Activated CD4-positive, alpha-beta T cell treated with anti-CD3 and anti-CD28 coated beads for 24 hours (primary cell): ENCODE measurements at places on chromosomes 2 and 18.

DNA sequence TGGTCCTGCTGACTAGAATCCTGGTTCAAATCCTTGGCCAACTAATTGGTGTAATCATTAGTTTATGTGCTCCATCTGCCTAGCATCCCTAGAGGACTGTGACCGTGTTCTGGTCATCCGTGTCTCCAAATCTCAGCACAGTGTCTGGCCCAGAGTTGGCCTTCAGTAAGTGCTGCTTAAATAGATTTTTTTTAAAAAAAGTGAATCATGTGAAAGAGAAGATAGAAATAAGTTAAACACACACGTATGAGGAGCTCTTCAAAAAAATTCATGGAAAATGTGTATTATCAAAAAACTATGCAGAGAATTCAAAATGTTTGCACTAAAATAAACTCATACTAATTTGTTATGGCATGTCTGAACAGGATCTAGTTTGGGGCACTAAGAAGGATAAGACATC is 129.3 kb upstream of the TLK1 start:
- no peak for DNase-seq

GRCh38 chr18:45266023-45266422 is 349.3 kb upstream of the SLC14A2 start:
- no peak for DNase-seq

- DNase-seq: no peak
These were observed 859 bp downstream of the GREB1L start for GRCh38 chr18:21242780-21243401.

DNA sequence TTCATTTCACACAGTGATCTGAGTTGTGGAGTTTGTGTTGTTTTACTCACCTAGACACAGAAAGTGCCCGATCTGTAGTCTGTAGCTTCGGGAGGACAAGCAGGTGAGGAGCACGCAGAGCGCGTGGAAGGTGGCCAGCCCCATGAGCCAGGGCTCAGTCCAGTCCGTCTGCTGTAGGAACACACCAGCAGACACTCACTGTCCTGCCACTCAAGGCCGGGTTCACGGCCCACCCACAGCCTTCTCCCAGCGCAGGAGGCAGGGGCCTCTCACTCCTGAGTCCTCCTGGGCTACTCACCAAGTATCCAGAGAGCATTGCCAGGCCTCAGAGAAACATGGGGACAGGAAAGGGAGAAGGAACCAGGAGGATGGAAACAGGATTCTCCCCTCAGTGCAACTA is 1.7 kb downstream of the TMEM18 start:
- no peak for DNase-seq

- DNase-seq: no peak
These were observed 134.2 kb downstream of the SMAD7 start for GRCh38 chr18:48816554-48816953.

DNA sequence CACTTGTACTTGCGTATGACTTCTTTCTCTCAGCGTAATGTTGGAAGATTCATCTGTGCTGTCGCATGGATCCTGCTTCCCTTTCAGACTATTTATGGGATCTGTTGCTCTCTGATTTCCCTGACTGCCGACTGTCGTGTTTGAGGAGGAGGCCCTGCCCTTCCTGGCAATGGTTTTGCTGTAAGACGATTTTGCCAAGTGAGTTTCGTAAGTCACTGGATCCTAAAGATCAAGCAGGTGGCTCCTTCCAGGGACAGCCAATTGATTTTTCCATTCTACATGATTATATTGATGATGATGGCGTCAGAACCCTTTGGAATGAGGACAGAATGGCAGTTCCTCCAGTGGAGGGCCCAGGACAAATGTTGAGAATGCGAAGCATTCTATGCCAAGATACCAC is 8.7 kb upstream of the B3GNT2 start:
- no peak for DNase-seq

DNA sequence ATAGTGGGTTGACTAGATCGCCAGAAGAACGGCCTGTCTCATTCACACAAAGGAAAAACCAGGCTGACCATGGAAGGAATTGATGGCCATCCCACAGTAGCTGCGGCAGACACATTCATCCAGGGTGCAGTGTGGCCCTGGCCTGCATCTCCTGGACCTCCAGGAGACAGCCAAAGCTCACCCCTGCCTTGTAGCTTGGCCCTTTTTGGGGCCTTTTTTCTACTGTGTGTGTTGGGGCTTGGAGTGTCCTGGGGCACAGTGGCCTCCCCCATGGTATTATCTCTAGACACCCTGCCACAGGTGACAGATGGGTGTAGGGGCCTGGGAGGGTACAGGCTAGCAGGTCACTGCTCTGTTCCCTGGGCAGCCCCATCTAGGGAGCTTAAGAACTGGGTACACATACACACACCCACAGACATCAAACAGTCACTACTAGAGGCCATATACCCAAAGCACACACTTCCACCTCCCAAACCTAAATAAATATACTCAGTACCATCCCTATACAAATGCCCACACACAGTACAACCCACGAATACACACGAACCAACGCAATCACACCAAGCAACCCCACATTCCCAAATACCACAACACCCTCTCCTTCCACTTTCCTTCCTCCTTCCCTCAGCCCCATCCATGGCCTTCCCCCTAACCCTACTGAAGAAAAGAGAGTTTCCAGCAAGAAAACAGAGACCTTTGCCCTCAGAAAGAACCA is 8.6 kb downstream of the EN1 start:
- no peak for DNase-seq

DNA sequence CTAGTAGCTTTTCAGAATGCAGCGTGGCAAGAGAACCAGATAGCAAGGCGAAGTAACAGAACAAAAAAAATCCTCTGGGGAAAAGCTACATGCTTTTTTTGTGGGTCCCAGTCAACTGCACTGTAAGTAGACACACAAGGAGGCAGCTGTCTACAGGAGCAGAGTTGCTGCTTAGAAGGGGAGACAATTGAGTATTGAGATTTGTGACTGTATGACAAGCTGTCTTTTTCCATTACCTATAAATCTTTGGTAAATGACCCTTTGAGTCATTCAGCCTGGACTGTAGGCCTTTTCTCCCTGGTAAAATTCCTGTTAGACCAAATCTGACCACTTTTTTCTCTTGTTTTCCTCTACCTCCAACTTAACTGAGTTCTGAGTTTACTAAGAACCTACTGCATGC is 144.1 kb upstream of the FOSL2 start:
- no peak for DNase-seq

- no peak for DNase-seq
These were observed 90.9 kb downstream of the GATA6 start for GRCh38 chr18:22260208-22260820.

DNA sequence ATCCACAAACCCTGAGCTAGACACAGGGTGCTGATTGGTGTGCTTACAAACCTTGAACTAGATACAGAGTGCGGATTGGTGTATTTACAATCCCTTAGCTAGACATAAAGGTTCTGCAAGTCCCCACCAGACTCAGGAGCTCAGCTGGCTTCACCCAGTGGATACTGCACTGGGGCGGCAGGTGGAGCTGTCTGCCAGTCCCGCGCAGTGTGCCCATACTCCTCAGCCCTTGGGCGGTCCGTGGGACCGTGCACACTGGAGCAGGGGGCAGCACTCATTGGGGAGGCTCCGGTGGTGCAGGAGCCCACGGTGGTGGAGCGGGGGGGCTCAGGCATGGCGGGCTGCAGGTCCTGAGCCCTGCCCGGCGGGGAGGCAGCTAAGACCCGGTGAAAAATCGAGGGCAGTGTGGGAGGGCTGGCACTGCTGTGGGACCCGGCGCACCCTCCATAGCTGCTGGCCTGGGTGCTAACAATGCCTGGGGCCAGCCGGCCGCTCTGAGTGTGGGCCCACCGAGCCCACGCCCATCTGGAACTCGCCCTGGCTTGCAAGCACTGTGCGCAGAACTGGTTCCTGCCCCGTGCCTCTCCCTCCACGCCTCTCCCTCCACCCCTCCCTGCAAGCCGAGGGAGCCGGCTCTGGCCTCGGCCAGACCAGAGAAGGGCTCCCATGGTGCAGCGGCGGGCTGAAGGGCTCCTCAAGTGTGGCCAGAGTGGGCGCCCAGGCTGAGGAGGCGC is 75.6 kb downstream of the MOB4 start:
- DNase-seq: no peak

DNA sequence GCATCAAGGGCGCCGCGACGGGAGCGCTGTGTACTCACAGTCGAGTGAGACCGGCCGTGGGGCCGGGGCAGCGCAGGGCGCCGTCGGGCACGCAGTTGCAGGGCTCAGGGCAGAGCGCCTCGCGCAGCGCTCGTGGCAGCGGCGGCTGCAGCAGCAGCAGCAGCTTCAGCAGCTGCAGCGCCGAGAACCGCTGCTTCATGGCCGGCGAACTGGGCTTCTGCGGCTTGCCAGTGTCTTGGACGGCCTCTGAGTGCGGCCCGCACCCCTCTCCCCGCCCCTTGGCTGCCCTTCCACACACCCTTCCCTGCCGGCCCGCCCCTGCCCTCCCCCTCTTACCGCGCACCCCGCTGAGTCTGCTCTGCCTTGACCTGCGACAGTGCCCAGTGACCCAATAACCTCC is at the start of gene LHCGR:
LHCGR (minus strand) TSS at position 252 of the 400 bp plus-strand sequence; CDS start at position 199, 53 bp downstream.
- DNase-seq: no peak

GRCh38 chr2:709138-709765 is 32.0 kb upstream of the TMEM18 start:
- DNase-seq: no peak

- DNase-seq: no peak
These were observed 9.9 kb downstream of the PRKAG3 start for GRCh38 chr2:218821605-218822211.

DNA sequence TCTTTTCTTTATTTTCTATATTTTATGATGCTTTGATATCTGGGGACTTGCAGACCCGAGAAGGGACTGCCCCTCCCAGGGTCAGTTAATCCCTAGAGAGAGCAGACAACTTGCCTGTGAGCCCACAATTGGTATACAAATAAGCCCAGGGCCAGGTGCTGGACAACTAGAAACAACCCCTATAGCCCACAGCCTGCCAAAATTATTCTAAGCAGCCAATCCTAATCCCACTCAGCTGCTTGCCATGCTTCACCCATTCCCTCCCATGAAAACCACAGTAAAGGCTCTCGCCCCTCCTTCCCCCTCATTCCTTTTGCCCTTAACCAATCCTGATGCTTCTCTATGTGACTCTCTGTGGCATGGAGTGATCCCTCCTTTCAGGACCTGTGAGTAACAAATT is 380.7 kb downstream of the RBM43 start:
- no peak for DNase-seq

DNA sequence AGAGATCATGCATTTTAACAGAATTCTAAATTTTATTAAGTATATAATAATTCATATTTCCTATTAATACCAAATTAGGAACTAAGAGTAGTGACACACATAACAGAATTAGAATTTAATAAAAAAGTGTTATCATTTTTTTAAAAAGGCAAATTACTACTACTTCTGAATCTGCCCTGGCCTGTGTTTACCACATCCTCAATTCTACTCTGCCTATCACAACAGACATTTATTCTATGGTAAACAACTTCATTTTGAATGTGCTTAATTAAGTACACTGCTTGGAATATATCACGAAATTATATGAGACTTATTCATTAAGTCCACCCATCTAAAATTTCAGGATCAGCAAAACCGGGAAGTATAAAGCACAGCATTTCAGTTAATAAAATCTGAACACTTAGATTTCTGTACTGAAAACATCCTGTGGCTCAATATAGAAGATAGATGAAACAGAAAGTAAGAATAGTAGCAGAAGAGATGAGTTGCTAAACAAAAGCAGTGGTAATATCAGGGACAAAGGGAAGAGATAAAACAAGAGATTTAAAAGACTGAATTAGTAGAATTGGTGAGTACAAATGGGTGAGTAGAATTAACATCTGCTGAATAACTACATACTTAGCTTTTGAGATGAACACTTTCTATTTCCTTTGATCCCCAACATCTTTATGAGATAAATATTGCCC is 3.7 kb downstream of the SMC6 start:
- no peak for DNase-seq

GRCh38 chr2:20942646-20943125 is 101.2 kb downstream of the APOB start:
- DNase-seq: no peak

- no peak for DNase-seq
These were observed 301.4 kb downstream of the GALR1 start for GRCh38 chr18:77551055-77551454.

GRCh38 chr2:120498576-120499394 is 152.8 kb downstream of the INHBB start:
- DNase-seq: no peak

DNA sequence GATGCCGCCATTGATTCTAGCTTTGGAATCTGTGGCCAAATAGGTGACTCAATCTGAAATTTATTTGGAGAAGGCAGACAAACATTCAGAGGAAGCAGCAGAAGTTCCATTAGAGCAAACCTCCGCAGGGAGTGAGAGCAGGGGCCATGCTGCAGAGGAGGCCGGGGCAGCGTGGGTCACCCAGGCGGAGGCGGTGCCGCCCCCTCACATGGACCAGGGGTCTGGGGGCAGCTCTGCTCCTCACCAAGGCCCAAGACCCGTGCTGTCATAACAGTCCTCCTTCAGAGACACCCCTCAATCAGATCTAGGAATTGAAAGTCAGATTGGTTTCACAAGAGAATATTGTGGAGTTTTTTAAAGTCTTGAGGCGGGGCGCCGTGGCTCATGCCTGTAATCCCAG is 92.4 kb downstream of the GBX2 start:
- DNase-seq: no peak

DNA sequence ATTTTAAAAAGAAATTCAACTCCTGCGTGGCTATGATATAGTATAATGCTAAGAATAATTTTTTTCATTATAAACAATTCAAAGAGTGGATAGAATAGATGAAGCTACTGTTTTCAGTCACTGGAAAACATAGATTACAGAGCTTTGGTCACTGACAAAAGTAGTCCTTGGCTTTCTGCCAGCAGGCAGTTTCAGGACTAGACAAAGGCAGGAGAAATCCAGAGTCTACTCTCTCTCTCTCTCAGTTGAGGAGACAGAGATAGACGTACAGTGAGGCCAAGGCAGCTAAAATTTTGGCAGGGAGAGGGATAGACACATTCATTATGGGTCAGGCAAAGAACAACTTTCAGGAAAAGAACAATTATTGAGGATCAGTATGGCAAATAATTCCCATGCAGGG is 491.4 kb upstream of the CRIM1 start:
- DNase-seq: no peak

DNA sequence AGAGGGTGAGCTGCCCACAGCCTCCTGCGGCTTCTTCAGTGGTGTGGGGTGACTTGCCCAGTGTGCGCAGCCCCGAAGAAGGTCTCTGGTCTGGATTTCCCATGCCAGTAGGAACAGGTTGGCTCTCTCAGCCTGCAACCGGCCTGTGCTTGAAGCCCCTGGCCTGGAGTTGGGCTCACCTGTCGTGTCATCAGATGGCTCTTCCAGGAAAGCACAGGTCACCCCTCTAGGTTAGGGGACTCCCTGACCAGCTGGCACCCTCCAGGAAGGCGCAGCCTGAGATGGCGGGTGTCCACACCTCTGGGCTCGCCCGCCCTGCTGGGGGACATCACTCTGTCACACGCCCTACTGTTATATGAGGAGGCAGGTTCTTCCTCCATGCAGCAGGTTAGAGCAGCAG is 179.8 kb downstream of the SEPTIN10 start:
- no peak for DNase-seq

GRCh38 chr2:188609321-188610049 is 317.8 kb downstream of the GULP1 start:
- DNase-seq: no peak

DNA sequence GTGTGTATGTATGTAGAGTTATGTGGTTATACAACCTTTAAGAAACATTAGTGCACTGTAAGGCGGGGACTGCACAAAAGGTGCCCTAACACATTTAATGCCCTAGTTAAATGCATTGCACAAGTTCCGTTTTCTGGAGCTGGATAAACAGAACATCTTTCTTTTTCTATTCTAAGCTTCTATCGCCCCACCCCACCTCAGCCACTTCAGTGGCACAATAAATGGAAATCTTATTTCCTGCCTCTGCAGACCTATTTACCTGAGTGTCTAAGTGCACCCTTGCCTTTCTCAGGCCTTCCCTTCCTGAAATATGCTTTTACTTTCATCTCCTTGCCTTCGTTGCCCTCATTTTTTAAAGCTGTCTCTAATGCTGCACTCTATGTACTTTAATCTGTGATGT is 123.5 kb downstream of the TANC1 start:
- no peak for DNase-seq
